ENCODE measurements at places on chromosomes 16 and 17.

- no peak for DNase-seq
Measured at GRCh38 chr16:11350921-11351335, 5.7 kb downstream of the RMI2 start.

DNA sequence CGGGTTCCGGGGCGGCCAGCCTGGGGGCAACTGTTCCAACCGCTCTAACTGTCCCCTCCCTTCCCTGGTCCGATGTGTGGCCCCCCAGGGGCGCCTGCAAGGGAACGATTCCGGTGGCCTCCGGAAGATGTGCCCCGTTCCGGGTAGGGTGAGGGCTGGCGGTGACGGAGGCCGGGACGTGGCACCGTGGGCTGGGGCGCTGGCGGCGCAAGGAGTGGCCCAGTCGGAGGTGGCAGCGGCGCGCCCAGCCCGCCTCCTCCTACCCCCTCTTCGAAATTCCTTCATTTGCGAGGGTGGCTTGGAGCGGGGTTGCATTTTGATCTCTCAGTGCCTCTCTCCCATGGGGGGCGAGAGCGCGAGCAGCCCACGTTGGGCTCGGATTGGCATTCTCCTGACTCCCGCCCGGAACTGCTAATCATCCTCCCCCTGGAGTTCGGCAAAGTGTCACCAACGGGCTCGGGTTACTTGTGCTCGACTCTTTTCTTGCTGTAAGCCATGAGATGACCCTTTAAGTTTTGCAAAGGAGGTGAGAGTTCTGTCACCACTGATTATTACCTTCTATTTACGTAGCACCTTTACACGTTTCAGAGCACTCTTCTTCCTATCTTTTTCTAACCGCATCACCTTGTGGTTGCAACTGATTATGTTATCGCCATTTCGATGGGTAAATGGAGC is 622 bp downstream of the NDEL1 start:
- DNase-seq = peak; percentile 75

GRCh38 chr17:73039282-73039681 is 53.2 kb downstream of the SLC39A11 start:
- no peak for DNase-seq

GRCh38 chr16:12468552-12468951 is 335.1 kb downstream of the CPPED1 start:
- no peak for DNase-seq

GRCh38 chr17:55704401-55704800 is 18.3 kb downstream of the TMEM100 start:
- DNase-seq = no peak

GRCh38 chr16:86884390-86884650 is 306.0 kb downstream of the FOXL1 start:
- DNase-seq = no peak

DNA sequence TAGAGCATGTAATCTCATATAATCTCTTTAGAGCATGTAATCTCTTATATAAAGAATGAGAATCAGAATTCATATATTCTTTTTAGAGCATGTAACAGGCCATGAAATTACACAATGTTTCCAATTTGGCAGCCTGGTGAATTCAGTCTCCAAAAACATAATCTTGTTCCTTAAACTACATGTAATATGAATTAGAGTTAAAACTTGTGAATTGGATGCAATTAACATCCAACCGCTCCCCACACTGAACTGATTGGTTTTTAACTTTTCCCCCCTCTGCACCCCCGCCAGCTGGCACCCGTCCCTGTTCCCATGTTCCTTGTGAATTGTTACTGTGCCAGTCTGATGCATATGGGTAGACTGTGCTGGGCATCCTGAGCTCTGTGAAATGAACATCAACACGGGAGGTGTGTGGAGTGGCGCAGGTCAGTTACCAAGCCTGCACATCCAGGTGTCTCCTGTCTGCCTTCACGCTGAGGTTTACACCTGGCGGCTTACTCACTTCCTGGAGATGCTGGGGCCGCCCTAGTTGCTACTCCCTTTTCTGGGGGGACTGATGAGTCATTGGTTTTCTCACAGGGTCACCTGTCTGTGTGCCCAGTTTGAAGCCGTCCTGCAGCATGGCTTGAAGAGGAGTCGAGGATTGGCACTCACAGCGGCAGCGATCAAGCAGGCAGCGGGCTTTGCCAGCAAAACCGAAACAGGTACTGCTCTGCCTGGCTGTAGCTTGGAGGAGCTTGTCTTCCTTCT is 50.4 kb downstream of the SNX29 start:
- peak; percentile 56 for DNase-seq

DNA sequence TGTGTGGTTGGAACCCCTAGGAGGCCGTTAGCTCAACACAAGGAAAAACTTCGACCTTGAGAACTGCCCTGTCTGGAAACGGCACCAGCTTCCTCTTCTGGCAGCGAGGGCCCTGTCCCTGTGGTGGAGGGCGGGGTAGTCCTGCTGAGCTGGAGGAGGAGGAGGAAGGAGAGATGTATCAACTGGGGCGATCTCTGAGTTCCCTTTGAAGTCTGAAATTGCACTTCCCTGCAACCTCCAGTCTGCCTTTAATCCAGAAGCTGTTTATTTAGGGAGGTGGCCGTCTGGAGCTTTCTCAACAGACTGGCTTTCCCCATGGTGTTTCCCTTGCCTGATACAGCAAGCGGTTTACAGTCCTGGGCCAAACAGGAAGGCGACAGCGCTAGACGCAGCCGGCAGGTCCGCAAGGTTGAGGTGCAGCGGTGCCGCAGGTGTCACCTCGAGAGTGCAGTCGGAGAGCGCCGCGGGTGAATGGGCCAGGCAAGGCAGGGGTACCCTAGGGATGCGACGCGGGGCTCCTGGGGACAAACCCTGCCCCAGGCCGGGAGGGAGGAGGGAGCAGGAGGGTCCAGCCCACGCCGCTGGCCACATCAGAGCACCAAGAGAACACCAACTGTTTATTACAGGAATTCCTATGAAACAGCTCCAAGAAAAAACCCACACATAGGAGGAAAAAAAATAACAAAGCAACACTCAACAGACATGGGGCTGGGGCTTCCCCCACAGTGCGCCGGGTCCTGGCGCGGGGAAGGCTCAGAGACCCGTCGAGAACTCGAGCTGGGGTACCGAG is 11.4 kb upstream of the MRPS23 start:
- peak; percentile 80 for DNase-seq

- no peak for DNase-seq
Measured at GRCh38 chr16:70674221-70675014, 11.4 kb downstream of the MTSS2 start.

- DNase-seq = no peak
Measured at GRCh38 chr17:72191921-72192799, 71.3 kb downstream of the SOX9 start.

- DNase-seq = no peak
Measured at GRCh38 chr17:61140081-61140786, 259.4 kb upstream of the TBX2 start.

- no peak for DNase-seq
Measured at GRCh38 chr17:951325-952132, 28.0 kb downstream of the NXN start.

GRCh38 chr17:78779850-78780249 is 2.2 kb downstream of the CYTH1 start:
- no peak for DNase-seq

DNA sequence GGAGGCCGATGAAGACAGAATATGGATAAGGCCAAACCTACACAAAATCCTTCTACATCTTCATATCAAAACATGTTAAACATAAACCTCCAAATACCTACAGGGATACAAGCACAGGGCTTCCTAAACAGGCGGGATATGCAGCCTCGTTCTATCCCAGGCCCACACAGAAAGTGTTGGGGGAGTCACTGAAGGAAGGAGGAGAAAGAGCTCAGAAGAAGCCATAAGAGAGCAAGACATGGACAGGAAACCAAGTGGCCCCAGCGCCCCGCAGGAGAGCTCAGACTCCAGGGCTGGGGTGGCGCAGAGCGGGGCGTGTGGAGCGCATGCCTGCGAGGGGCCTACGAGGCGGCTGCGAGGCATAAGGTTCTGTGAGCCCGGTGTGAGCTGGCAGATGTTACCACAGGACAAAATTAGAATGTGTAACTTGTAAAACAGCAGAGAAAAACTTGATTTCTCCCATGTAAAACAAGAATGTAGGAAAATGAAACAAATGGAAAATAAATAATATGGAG is 11.0 kb upstream of the FASN start:
- DNase-seq = no peak

DNA sequence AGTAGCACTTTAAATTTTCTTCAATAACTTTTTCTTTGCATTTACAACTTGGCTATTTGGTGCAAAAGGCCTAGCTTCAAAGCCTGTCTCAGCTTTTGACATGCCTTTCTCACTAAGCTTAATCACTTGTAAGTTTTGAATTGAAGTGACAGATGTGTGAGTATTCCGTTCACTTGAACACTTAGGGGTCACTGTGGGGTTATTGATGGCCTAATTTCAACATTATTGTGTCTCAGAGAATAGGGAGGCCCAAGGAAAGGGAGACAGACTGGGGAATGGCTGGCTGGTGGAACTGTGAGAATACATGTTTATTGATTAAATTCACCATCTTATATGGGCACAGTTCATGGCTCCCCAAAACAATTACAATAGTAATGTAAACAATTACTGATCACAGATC is 84.1 kb downstream of the TAOK1 start:
- DNase-seq = no peak

GRCh38 chr17:4008082-4008435 is 43.8 kb upstream of the ATP2A3 start:
- no peak for DNase-seq

DNA sequence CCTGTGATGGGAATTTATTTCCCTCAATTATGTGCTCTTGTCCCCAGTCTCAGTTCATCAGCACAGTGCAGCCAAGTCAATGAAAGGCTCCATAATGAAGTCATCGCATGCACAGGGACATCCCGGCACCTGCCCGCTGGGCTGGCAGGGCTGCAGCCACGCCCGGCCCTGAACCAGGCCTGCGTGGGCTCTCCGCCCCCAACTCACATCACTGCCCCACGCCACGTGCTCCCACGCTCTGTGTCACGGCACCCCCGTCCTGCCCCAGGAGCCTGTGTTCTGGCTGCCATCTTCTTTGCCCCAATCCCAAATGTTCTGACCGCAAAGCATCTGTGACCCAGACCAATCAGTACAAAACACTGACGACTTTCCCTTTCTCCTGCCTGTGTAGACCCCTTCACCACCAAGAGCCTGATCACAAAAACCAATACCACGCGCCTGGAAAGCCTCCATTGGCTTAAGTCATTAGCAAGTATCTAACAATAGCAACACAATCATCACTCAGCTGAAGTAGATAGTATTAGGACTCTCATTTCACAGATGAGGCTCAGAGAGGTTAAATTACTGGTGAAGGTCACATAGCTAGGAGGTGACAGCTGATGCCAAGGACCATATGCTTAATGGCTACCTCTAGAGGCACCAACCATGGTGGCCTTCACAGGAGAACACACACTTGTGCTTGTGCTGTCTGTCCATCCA is 202.5 kb downstream of the ZFHX3 start:
- no peak for DNase-seq

Data from ureter (tissue), 1 donor.